Natural killer cell (primary cell): ENCODE measurements at places on chromosomes 3 and 15. TPM values are rescaled to one million over a fixed set of nuclear protein-coding genes. Genes with fewer than 3 reads are reported as not detected.

The ENTPD3 gene
- not detected for total RNA-seq

The FSD2 gene
- total RNA-seq: not detected

The MEX3B gene
- total RNA-seq: 1.7 TPM

The ROPN1 gene
- total RNA-seq: not detected

The CHST13 gene
- 0.20 TPM for total RNA-seq

GRCh38 chr3:142028243-142028777 is 121.0 kb downstream of the TFDP2 start:
- H3K4me3 ChIP-seq: peak overlapping the region; percentile 42
- H3K36me3 ChIP-seq: no peaks in the 10 kb centered on the region
- DNase-seq: no peak
- H3K27me3 ChIP-seq: no peaks in the 10 kb centered on the region

- H3K4me1 ChIP-seq: no peaks in the 10 kb centered on the region
- no peak overlapping the region for H3K27ac ChIP-seq
- H3K4me3 ChIP-seq: no peak overlapping the region
- no peaks in the 10 kb centered on the region for H3K27me3 ChIP-seq
Measured at GRCh38 chr3:125618851-125619250, 23.6 kb upstream of the OSBPL11 start.

DNA sequence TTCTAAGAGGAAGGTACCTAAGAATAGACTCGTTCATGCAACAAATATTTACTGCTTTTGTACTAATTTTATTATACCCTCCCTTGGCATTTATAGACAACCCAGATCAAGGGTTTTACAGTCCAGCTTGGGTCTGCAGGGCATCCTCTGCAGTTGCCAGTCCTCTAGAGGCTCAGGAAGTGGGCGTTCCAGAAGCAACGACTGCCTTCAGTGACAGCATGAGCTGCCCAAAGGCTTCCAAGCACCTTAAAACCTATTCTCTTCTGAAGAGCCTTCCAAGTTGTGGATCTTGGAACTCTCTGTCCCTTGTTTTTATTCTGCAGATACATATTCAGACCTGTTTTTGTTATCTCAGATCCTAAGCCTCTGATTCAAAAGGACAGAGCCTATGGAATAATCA is 95.6 kb downstream of the RAD18 start:
- no peak overlapping the region for H3K4me3 ChIP-seq
- H3K4me1 ChIP-seq: no peaks in the 10 kb centered on the region
- no peak overlapping the region for H3K27ac ChIP-seq
- H3K36me3 ChIP-seq: no peaks in the 10 kb centered on the region

DNA sequence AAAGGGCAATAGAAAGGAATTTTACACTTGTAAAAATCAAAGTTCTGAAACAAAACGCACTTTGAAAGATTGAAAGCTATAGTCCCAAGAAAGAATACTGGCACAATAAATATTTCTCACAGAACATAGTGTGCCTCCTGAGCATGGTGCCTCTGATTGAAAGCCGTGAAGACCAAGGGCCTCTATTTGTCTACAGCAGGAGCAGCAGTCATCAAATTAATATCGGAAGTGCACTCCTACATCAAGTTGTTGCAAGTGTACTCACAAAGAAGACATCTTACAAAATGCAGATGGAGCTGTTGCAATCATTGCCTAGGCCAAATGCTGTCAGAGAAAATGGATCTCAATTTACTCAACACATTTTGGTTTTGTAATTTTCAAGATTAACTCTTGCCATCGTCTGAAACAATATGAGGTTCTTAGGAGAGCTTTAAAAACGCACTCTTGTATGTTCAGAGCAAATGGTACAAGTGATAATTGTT is 9.2 kb upstream of the WDR49 start:
- no peak overlapping the region for H3K27ac ChIP-seq
- H3K27me3 ChIP-seq: no peaks in the 10 kb centered on the region
- H3K4me1 ChIP-seq: no peaks in the 10 kb centered on the region
- H3K4me3 ChIP-seq: no peak overlapping the region
- no peaks in the 10 kb centered on the region for H3K36me3 ChIP-seq

- H3K27ac ChIP-seq: no peak overlapping the region
- DNase-seq: no peak
- H3K36me3 ChIP-seq: peaks cover 2% of the 10 kb centered on the region
- no peaks in the 10 kb centered on the region for H3K4me1 ChIP-seq
Measured at GRCh38 chr15:22944651-22945050, 35.5 kb downstream of the CYFIP1 start.

GRCh38 chr3:115804200-115804599 is 180.9 kb downstream of the GAP43 start:
- H3K4me1 ChIP-seq: no peaks in the 10 kb centered on the region
- no peak overlapping the region for H3K27ac ChIP-seq
- H3K36me3 ChIP-seq: no peaks in the 10 kb centered on the region
- peaks cover 8% of the 10 kb centered on the region for H3K27me3 ChIP-seq
- no peak overlapping the region for H3K4me3 ChIP-seq

- H3K4me3 ChIP-seq: peak overlapping the region; percentile 91
- no peaks in the 10 kb centered on the region for H3K27me3 ChIP-seq
- peak; percentile 76 for DNase-seq
- peaks cover 33% of the 10 kb centered on the region for H3K4me1 ChIP-seq
Measured at GRCh38 chr3:47163169-47164006, 525 bp downstream of the SETD2 start.
